ENCODE measurements at places on chromosomes 16 and 17.

- DNase-seq, result peak; percentile 73
These were observed 14.0 kb downstream of the UBALD2 start for GRCh38 chr17:76278952-76279741.

- peak; percentile 30 for DNase-seq
These were observed 8.7 kb downstream of the EIF1 start for GRCh38 chr17:41697122-41697962.

- no peak for DNase-seq
These were observed 52.4 kb downstream of the NEUROD2 start for GRCh38 chr17:39555368-39555767.

DNA sequence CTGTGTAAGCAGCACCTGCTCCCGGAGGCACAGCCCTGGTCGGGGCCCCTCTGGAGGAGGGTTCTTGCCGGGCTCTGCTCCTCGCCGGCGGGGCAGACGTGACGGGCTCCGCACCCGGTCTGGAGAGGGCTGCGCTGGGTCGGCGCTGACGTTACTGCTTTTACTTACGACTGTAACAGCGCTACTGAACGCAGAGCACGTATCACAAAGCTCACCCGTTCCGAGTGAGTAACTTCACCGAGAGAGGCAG lies 1.3 kb upstream of the RAB40C start:
- peak; percentile 38 for DNase-seq

DNA sequence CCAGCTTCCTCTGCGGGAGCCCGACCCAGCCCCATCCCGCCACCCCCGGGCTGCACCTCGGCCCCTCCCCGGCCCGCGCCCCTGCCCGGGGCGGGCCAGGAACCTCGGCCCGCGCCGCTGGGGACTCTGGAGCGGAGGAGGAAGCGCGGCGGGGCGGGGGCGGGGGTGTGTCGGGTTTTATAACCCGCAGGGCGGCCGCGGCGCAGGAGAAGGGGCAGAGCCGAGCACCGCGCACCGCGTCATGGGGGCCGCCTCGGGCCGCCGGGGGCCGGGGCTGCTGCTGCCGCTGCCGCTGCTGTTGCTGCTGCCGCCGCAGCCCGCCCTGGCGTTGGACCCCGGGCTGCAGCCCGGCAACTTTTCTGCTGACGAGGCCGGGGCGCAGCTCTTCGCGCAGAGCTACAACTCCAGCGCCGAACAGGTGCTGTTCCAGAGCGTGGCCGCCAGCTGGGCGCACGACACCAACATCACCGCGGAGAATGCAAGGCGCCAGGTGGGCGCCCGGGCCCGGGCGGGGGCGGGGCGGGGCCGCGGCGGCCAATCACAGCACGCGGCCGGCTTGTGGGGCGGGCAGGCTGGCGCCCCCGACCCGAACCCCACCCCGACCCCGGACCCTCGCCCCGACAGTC lies at the start of gene ACE:
TSS of gene ACE (plus strand) at position 208 of the 626 bp plus-strand sequence. CDS start at position 242, 34 bp downstream.
- DNase-seq, result no peak

- no peak for DNase-seq
These were observed 55.3 kb downstream of the RBFOX3 start for GRCh38 chr17:79555543-79555942.

GRCh38 chr16:29804455-29805231 lies 1.7 kb upstream of the MAZ start:
- no peak for DNase-seq

DNA sequence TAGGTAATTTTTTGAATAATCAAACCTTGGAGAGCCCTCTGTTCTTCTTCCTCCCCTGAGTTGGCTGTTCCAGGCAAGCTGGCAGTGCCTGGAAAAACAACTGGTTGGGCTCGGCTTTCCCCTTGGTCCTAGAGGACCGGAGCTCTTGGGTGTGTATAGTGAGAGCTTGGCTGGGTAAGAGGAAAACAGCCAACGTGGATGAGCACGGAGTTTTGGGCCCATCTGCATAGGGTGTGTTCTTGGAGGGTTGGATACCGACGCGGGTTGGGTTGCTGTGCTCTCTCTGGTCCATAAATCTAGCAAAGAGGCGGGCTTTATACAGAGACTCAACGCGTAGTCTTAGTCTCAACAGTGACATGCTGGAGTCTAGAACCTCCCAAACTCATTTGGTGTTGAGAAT lies 23.2 kb downstream of the ITGB3 start:
- DNase-seq, result peak; percentile 47

DNA sequence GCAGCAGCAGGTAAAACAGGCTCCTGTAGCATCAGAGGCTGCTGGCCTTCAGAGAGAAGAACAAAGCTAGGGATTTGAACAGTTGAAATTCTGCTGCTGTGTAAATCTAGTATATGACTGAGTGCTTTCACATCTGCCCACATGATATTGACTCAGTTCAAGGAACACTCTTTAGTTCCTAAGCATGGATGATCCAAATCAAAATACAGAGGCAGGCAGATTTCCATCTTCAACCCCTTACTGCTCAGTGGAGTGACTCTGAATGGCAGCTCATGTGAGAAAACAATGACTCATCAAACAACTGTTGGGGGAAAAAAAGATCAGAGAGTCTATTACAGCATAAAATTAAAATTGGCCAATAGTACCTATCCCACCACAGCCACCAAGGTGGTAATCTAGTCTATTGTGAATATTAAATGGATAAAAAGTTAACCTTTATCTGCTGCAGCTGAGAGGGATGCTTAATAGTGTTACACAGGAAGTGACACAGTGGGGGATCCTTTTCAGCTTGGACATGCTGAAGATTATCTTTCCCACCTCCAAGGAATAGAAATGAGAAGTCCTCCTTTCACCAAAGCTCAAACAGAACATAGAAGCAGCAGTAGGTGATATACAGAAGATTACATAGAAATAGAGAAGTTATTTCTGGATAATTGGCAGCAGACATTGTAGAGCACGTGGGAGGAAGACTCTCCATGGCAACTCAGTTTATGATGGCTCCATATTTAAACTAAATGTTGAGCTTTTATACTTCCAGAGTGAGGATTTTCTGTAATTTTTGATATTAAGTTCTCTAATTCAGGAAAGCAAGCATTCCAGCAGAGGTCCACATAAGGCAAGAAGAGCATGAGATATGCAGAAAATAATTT lies 239.7 kb upstream of the ERCC4 start:
- DNase-seq, result no peak

DNA sequence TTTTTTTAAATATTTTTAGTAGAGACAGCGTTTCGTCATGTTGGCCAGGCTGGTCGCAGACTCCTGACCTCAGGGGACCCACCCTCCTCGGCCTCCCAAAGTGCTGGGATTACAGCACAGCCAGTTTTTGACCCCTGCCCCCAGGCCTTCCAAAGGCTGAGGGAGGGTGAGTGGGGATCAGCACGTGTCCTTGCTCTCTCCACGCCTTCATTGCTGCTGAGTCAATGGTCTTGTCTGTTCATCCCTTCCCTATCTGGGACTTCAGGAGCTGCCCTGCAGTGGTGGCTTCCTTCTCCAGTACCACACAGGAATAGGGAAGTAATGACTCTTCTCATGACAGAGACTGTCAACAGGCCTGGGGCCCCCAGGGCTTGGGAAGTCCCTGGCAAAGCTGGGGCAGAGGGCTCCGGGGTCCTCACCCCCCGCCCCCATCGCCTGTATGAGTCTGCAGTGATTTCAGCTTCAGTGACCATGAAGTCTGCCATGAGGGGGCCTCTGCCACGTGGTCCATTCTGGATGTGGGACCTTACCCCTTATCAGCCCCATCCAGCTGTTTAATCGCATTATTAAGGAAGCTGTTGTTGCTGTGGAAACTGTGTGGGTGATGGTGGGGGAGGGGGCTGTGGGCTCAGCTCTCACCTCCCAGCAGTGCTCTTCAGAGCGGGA lies 6.1 kb downstream of the ABCC3 start:
- no peak for DNase-seq

GRCh38 chr17:69166957-69167356 lies 25.3 kb upstream of the ABCA6 start:
- no peak for DNase-seq

GRCh38 chr16:69107316-69107962 lies 2.0 kb downstream of the HAS3 start:
- no peak for DNase-seq

DNA sequence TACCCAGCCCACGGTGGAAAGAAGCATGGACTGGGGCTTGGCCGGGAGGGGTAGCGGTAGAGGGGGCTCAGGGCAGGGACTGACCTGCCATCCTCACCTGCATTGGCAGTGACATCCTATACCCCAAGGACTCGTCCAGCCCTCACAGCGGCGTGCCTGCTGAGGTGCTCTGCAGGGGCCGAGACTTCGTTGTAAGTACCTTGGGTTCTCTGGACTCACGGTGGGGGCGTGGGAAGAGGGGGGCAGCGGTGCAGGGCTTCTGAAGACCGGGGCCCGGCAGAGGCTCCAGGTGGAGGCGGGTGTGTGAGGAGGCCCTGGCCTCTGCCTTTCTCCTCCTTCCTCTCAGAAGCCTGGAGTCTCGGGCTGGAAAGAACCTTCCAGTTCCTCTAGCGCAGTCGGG lies 25.5 kb downstream of the POLR3E start:
- no peak for DNase-seq

GRCh38 chr17:76076765-76077583 lies 2.0 kb upstream of the ZACN start:
- DNase-seq, result no peak

DNA sequence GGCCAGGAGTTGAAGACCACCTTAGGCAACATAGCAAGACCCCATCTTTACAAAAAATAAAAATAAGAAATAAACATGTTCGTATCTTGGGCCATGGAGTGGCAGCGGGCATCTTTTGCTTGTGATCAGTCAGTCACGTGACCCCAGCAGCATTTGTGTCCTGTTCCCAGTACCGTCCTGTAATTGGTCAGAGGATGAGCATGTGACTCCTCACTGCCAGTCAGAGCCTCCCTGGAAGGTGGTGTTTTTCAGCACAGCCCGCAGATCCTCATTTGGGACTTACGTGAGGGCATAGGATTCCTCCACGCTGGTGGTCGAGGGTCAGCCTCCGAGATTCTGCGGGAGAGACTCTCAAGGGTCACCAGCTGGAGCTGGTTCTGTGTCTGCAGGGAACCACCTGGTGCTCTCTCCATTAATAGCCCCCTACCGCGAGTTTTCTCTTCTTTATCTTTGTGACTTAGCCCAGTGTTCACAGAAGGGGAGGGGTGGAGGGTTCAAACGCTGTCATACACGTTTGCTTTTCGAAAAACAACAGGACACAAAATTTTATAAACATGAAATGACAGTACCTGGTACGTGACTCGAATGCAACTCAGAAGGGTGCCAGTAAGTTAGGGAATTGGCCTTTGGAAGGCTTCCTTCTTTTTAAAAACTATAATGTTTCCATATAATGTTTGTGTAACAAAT lies 17.2 kb downstream of the MRC2 start:
- no peak for DNase-seq

DNA sequence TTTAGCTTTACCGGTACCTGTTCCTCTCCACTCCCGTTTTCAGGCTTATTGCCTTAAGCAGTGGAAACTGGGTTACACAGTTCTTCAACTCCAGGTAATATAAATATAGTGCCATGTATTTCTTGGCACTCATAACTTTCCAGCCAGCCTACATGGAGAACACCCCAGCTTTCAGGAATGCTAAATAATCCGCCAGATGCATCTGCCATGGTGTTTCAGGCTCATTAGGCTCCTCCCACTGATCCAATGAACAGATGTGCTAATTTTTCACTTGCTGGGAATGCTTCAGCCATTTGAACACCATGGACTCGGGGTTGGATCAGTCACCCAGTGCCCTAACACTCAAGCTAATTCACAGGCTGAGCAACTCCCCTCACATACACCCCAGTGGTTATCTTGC lies 4.6 kb downstream of the ANKFN1 start:
- DNase-seq, result no peak

DNA sequence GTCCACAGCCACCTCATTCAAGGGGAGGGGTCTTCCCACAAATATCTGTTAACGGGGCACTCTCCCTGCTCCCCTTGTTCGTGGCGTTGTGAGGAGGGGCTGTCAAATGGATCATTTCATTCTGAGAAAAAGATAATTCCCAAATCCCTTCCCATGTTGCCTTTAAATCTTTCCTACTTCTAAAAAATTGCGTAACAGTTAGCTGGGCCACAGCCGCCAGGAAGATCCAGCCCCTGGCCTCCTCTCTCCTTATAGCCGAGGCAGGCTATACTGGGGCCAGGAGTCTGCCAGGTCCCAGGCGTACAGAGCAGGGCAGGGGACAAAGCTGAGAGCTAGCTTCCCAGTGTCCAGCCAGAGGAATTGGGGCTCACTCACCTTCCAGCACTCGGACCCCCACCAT lies 430 bp downstream of the C16orf89 start:
- no peak for DNase-seq

DNA sequence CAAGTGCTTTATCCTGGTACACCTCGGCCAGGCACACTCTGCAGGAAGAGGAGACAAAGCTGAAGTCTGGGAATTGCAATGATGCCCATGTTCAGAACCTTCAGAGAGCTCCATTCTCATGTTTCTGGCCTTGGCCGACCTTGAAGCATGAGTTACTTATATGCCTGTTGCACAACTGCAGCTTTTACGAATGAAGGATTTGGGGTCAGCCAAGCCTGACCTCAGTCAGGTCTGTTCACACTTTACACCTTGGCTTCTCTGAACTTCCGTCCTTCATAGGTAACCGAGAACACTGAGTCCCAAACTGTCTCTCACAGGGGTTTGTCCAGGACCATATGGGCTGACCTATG lies 66.7 kb downstream of the GTF3C1 start:
- DNase-seq, result no peak

GRCh38 chr17:60333628-60334031 lies 58.3 kb downstream of the USP32 start:
- no peak for DNase-seq

DNA sequence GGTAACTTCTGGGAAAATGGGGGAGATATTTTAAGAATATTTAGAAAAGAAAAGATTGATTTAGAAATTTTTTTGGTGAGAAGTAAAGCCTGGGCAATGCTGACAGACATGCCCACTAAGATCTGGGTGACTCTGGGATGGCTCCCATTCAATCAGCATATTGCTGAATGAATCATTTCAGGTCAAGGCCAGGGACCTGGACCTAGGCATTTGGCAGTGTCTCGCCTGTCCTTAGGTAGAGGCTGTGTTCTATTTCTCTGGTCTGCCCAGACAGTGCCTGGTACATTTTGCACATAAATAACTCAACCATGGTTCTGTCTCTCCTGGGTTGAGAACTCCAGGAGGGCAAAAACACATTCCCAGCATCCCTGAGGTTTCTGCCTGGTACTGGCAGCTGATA lies 39.9 kb downstream of the SMPD3 start:
- no peak for DNase-seq

DNA sequence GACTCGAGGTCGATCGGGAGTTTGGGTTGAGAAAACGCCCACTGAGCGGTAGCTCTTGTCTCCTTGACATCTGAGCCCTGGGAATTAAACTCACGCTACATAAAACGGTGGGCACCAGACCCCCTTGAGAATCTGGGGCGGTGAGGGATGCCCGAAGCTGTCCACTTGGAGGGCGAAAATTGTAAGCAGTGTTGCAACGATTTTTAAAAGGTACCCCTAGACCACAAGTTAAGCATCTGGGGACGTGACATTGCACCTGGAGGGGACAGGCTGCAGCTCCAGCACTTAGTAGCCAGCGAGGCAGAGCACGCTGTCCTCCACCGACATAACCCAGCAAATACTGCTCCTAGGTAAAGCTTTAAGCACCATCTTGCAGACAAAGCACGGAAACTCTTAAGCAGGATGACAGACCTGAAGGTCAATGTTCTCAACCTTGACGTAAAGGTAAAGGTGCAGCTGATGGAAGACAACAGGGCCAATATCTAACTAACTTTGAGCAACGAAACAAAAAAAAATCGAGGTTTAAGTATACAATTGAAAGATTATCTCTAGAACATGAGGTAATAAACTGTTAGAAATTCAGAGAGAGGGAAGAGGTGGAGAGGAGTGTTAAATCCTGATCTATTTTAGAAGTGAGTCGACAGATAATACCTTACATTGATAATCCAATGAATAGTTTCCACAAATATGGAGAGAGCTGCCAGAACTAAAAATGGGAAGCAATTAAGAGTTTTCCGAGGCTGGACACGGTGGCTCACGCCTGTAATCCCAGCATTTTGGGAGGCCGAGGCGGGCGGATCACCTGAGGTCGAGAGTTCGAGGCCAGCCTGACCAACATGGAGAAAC lies 921 bp upstream of the CDR2 start:
- DNase-seq, result no peak

All from HT1080 (cell line).